ENCODE measurements at places on chromosomes 6 and 20.
A peak's percentile ranks its signal among the peaks of the same experiment; 100 is the strongest.

DNA sequence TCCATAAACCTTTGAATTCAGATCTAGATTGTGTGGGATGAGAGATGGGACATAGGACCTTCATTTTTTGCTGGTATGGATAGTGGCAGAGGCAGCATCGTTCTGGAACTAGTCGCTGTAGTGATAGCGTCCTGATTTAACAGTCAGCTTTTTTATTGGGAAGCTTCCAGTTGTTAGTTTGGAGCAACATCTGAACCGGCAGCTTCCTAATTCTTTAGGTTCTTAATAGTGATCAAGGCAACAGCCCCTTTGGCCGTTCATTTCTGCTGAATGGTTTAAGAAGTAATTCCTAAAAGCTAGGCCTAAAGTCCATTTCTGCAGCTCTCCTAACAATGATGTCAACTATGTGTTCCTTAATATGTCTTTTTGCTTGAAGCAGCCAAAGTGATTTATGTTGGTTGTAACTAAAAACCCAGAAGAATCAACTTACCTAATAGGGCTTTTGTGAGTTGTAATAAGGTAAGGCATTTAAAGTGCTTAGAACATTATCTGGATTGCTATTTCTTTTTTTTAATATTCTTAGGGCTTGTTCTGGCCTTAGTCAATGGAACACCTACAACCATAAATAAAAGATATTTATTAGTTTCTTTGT lies 90.3 kb downstream of the SHLD1 start:
- DNase-seq, result no peak

- no peak for DNase-seq
Observed at GRCh38 chr6:149909701-149910470, 12.0 kb upstream of the RAET1E start.

DNA sequence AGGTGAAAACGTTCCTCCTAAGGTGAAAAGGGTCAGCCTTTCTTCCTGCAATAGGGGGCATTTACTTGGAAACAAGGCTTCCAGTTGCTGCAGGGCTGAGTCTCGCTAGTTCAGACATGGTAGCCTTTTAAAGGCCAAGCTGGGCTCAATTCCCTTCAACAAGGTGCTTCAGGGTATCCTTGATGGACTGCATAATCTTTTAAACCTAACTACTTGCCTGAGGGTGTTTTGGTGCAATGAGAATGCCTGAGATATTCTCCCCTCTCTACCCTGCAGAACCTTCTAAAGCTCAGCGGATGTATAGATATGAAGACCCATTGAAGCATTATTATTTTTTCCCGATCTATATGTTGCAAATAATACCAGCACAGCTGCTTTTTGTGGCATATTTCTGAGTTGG lies 416.1 kb downstream of the QKI start:
- DNase-seq, result no peak

GRCh38 chr6:123745895-123746294 lies 57.8 kb upstream of the NKAIN2 start:
- DNase-seq, result no peak

- DNase-seq, result no peak
Observed at GRCh38 chr6:41346441-41346840, 11.0 kb downstream of the NCR2 start.

DNA sequence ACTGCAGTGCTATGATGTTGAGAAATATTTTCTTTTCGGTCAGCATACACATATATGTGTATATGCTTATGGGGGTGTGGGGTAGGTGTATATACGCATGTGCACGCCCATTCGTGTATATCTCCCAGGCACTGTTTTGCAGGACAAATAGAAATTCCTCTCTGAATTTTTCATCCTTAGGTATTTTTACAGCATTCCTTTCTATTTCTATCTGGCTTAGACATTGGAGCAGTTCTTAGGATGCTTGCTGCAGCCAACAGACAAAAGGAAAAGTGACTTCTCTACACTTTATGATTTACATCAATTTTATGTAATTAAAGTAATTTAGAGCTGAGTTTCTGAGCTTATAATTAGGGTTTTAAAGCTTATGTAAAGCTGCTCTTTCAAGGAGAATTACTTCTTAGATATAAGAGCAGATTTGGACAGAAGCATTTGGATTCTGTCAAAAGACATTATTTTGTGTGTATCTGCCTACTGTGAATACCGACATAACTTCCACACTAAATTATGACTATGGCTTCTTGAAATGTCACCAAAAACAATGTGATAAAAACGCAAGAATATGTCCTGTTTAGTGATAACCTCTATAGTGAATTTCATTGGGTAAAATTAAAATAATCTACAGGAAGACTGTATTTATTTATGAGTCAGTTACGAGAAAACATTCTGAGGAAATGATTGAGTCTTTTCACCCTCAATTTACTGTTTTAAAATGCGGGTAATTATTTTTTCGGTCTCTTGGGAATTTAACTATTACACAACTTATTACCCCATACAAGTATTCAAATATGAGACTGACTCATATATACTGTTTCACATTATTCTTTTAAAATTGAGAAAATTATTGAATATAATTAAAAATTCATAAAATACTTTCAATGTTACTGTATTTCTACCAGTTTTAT lies 21.3 kb upstream of the CEP43 start:
- DNase-seq, result no peak

- peak; percentile 59 for DNase-seq
Observed at GRCh38 chr6:56370127-56370540, 122.8 kb upstream of the COL21A1 start.

DNA sequence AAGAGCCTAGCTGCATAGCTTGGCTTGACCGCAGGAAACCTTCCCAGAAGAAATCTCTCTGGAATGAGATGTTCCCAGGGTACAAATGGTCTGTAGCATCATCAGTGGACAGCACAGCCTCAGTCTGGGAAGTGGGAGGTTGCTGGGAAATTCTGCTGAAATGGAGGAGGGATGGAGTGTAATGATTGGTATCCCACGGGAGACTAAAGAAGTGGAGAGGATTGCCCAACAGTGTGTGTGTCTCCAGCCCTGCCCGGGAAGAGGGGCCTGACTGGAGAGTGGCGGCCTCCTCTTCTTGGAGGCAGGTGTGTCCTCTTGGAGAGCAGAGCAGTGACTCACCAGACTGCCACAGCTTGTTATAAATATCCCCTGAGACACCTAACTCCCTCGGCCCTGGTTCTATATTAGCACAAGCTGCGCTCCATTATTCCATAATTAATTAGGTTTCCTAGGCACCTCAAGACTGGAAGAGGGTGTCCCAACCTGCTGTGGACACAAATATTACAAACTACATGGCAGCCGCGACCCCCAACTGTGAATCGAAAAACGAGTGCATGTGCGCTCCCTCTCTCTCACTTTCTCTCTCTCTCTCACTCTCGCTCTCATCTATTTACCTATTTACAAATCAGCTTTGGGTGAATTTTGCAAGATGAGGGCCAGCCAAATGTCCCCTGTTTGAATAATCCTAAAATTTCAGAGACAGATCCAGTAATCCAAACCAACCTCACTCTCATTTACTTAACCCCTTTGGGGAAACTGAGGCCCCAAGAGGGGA lies 68.8 kb downstream of the FGD2 start:
- DNase-seq, result no peak

GRCh38 chr20:9609887-9610502 lies 95.6 kb downstream of the LAMP5 start:
- DNase-seq, result peak; percentile 76

GRCh38 chr20:51402201-51402600 lies 140.3 kb downstream of the NFATC2 start:
- DNase-seq, result no peak

GRCh38 chr20:46139908-46140482 lies 21.9 kb downstream of the CD40 start:
- DNase-seq, result peak; percentile 42

- DNase-seq, result no peak
Observed at GRCh38 chr6:71326611-71327010, 38.0 kb downstream of the OGFRL1 start.

DNA sequence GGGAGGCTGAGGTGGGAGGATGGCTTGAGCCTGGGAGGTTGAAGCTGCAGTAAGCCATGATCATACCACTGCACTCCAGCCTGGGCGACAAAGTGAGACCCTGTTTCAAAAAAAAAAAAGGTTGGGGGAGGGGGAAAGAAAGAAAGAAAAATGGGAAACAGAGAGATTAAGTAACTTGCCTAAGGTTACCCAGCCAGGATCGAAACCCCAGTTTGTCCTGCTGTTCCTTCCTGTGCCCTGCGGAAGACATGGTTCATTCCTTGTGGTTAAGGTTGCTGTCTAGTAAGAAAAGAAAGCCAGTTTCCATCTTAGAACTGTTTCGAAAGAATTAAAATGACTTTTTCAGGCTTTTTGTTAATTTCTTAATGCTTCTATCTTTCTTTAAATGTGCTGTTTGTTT lies 29.8 kb downstream of the C6orf89 start:
- no peak for DNase-seq

DNA sequence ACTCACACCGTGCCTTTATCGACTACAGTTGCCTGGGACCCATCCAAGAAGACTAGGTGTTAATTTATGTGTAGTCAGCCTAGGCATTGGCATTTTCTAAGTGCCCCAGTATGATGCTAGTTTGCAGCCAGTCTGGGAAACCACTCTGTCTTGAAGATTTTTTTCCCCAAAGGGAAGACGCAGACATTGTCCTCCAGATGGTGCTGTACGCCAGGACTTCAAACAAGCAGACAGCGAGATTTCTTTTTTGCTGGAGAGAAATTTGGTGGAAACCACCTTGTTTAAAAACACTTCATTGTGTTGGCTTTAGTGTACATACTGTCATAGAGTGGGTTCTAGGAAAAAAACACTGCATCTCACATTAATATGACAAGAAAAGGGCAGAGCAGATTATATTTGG lies 30.0 kb downstream of the ALDH5A1 start:
- peak; percentile 19 for DNase-seq

- DNase-seq, result no peak
Observed at GRCh38 chr6:21323577-21323976, 270.0 kb upstream of the SOX4 start.

GRCh38 chr6:145009711-145010110 lies 724.6 kb downstream of the UTRN start:
- DNase-seq, result no peak

DNA sequence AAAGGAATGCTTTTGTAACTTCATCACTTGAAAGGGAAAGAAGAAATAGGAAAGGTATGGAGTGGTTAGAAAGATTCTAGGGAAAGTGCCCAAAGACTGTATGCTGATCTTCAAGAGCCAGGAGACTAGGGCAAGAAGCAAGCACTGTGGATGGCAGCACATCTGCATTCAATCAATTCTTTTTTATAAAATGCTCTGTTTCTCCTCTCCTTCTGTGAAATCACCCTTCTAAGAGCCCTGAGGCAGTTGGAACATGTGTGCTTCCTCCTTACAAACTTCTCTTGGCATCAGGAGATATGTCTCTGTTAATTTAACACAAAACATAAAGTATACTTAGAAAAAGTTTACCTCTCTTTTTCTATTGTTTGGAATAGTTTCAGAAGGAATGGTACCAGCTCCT lies 1162.2 kb upstream of the GJE1 start:
- DNase-seq, result no peak

GRCh38 chr6:109015176-109015575 lies 79.5 kb downstream of the SESN1 start:
- no peak for DNase-seq

DNA sequence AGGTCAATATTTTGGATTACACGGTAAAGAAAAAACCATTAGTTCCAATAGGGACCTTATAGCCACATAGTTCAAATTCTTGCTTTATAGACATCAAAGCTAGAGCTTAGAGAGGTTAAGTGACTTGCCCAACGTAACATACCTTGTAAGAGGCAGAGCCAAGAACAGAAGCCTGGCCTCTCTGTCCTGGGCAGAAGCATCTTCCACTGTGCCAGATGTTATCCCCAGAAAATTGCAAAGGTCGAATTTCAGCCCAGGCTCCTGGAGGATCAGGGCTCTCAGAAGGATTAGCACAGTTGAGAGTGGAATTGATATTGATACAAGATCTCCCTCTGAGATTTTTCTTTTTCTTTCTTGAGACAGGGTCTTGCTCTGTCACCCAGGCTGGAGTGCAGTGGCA lies 6.1 kb downstream of the SMIM28 start:
- DNase-seq, result no peak

GRCh38 chr6:30121446-30122366 lies 8.8 kb upstream of the TRIM31 start:
- DNase-seq, result no peak

DNA sequence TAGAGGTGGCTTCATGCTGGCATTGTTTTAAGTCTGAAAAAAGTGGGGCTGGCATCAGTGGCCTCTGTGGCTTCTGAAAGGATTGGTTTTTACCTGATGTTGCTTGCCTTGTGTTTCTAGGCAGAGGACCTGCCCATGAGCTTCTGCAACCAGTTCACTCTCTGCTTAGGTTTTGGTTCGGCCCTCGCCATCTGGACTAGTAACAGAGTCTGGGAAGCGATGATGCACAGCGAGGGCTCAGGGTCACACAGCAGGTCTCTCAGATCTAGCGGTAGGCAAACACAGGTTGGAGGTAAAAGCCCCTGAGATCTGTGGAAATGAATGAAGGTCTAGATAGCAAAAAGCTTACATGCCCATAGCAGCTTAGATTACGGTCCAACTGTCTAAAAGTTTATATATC lies 6.8 kb upstream of the RBL1 start:
- no peak for DNase-seq

Measured in WTC11 (cell line).